Stimulated activated naive CD4-positive, alpha-beta T cell (primary cell): ENCODE measurements at places on chromosomes 12 and 14.

DNA sequence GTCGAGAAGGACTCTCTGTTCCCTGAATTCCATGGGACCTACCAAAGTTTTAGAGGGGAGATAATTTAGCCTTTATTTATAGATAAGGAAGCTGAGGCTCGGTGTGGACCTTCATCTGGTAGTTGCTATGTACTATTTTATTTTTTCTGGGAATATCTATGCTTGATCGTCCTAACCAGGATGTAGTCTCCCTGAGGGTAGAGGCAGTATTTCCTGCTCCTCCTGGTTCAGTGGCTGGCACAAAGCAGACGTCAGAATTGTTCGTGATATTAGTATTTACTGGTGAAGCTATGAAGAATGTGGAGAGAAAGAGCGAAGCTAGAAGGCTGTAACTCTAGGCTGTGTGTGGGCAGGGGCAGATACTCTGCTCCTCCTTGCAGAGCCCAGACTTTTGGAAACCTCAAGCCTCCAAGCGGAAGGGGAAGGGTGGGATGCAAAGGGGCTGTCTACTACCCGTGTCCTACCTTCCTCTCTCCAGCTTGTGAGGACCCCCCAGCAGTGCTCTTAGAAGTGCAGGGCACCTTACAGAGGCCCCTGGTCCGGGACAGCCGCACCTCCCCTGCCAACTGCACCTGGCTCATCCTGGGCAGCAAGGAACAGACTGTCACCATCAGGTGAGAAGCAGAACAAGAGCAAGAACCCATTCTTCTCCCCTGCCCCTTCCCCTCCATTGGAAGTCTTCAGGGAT lies 1.4 kb downstream of the LRP10 start:
- DNase-seq = no peak

- no peak for DNase-seq
Observed at GRCh38 chr12:108895220-108895802, 15.4 kb downstream of the DAO start.

DNA sequence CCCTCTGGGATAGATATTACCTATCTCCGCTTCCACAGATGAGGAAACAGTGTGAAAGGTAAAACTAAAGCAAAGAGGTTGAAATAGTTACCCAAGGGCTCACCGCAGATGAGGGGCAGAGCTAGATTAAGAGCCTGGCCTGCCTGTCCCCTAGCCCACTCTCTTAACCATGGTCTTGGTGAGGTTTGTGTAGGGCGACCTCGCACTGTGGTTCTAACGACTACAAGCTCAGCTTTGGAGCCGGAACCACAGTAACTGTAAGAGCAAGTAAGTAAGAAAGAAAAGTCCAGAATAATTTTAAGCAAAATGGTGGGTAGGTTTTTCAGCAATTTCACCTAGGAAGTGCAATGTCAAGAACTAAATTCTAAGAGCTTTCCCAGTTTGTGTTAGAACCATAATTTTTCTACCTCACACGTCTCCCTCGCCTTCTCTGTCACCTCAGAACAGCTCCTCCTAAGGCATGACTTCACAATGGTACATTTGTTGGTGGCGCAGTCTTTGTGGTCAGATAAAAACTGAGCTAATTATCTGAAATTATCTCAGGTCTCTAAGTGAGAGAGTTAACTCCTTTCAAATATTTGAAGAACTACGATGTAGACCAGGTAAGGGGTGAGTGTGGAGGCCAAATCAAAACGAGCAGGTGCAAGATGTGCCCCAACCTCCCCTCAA lies 64.8 kb downstream of the DAD1 start:
- no peak for DNase-seq

- no peak for DNase-seq
Observed at GRCh38 chr12:128791395-128792322, 32.1 kb downstream of the SLC15A4 start.

- DNase-seq = no peak
Observed at GRCh38 chr12:12442548-12443071, 85.7 kb downstream of the BORCS5 start.

DNA sequence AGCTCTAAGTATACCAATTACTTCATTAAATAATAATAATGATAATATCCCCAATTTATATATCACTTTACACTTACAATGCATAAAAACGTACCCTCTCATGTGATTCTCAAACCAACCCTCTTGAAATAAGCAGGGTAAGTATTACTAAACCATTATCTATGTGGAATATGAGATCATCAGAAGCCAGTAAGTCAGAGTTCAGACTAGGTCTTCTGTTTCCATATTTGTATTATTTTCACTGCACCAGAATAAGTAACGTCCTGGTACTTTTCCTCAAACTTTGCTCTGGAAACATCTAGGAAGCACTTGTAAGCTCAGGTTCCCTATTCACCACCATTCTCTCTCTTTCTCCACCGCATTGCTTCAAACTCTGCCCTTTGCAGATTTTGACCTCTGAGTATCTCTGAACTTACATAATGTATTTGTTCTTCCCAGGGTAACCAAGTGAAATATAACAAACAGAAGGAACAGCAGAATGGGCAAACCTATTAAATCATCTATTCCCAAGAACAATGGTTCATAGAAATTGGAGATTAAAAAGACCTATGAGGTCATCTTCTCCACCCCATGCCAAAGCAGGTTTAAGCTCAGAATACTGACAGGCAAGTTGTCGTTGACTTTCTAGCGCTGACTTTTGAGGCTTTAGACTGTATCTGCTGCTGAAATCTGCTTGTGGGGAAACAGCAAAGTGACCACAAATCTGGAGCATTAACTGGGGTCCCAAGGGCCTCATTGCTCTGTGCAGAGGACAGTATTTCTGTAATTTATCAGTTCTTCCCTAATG lies 161.3 kb upstream of the FAR2 start:
- no peak for DNase-seq

GRCh38 chr12:65631621-65632111 lies 192.6 kb upstream of the HMGA2 start:
- no peak for DNase-seq

DNA sequence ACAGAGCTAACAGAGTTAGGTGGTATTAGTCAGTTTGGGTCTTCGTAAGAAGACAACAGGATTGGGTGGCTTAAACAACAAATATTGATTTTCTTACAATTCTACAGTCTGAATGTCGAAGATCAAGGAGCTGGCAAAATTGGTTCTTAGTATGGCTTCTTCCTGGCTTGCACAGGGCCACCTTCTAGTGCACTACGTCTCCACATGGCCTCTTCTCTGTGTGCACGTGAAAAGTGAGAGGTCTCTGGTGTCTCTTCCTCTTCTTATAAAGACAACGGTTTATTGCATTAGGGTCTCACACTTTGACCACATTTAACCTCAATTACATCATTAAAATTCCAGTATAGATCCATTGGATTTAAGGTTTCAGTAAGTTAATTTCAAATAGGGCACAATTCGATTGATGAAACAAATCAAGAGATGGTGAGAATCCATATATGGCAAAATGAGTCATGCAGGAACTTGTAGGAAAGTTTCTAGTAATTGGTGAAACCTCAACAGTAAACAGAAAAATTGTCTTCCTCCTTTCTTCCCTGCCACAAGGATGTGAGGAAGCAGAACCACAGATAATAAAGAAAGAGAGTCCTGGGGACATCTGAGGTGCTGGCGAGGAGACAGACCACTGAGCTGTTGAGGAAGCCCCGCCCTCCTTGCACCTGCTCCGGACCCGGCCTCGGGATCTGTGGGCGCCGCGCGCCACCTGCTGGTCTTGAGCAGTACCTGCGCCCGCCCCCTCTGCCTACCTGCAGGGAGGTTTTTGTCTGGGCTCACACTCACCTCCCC lies 846.7 kb downstream of the TMEM121 start:
- DNase-seq = peak; percentile 69

DNA sequence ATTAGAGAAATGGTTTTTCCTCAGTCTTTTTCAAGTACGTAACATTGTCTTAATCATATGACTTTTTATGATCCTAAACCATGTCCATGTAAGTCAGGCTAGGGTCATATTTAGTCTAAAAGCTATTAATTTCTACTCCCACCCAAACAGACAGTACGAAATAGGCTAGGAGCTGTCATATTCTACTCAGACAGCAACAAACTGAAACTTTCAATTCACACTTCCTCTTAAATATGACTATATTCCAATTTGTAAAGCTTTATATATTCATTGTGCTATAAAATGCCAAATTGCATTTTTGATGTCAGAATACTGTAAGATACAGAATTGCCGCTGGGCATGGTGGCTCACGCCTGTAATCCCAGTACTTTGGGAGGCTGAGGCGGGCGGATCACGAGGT lies 3.5 kb downstream of the NUP37 start:
- no peak for DNase-seq

GRCh38 chr12:91991399-91992187 lies 154.1 kb downstream of the BTG1 start:
- no peak for DNase-seq
